ENCODE measurements at places on chromosomes 1 and 21.

DNA sequence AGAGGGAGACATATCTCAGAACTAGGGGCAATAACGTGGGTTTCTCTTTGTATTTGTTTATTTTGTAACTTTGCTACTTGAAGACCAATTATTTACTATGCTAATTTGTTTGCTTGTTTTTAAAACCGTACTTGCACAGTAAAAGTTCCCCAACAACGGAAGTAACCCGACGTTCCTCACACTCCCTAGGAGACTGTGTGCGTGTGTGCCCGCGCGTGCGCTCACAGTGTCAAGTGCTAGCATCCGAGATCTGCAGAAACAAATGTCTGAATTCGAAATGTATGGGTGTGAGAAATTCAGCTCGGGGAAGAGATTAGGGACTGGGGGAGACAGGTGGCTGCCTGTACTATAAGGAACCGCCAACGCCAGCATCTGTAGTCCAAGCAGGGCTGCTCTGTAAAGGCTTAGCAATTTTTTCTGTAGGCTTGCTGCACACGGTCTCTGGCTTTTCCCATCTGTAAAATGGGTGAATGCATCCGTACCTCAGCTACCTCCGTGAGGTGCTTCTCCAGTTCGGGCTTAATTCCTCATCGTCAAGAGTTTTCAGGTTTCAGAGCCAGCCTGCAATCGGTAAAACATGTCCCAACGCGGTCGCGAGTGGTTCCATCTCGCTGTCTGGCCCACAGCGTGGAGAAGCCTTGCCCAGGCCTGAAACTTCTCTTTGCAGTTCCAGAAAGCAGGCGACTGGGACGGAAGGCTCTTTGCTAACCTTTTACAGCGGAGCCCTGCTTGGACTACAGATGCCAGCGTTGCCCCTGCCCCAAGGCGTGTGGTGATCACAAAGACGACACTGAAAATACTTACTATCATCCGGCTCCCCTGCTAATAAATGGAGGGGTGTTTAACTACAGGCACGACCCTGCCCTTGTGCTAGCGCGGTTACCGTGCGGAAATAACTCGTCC, 1.3 kb upstream of the OLIG2 start:
- H3K4me1 ChIP-seq: peaks cover 29% of the 10 kb centered on the region
- peaks cover 100% of the 10 kb centered on the region for H3K27me3 ChIP-seq
- DNase-seq: no peak

- DNase-seq: no peak
- H3K36me3 ChIP-seq: no peaks in the 10 kb centered on the region
- H3K27ac ChIP-seq: no peak overlapping the region
- H3K27me3 ChIP-seq: no peaks in the 10 kb centered on the region
Measured at GRCh38 chr1:18973446-18973955, 17.0 kb upstream of the IFFO2 start.

GRCh38 chr1:115679141-115679611, 37.4 kb downstream of the VANGL1 start:
- H3K36me3 ChIP-seq: no peaks in the 10 kb centered on the region
- no peaks in the 10 kb centered on the region for H3K27me3 ChIP-seq
- peaks cover 18% of the 10 kb centered on the region for H3K4me1 ChIP-seq
- peak overlapping the region; percentile 70 for H3K27ac ChIP-seq
- DNase-seq: peak; percentile 18
- no peak overlapping the region for H3K4me3 ChIP-seq

- H3K4me1 ChIP-seq: no peaks in the 10 kb centered on the region
- no peaks in the 10 kb centered on the region for H3K27me3 ChIP-seq
- no peak overlapping the region for H3K4me3 ChIP-seq
- no peaks in the 10 kb centered on the region for H3K36me3 ChIP-seq
Measured at GRCh38 chr1:77143529-77144121, 75.6 kb downstream of the PIGK start.

- H3K36me3 ChIP-seq: no peaks in the 10 kb centered on the region
- no peak for DNase-seq
- peaks cover 39% of the 10 kb centered on the region for H3K4me1 ChIP-seq
- no peak overlapping the region for H3K4me3 ChIP-seq
- no peaks in the 10 kb centered on the region for H3K27me3 ChIP-seq
Measured at GRCh38 chr1:88730132-88730675, 46.1 kb downstream of the PKN2 start.

DNA sequence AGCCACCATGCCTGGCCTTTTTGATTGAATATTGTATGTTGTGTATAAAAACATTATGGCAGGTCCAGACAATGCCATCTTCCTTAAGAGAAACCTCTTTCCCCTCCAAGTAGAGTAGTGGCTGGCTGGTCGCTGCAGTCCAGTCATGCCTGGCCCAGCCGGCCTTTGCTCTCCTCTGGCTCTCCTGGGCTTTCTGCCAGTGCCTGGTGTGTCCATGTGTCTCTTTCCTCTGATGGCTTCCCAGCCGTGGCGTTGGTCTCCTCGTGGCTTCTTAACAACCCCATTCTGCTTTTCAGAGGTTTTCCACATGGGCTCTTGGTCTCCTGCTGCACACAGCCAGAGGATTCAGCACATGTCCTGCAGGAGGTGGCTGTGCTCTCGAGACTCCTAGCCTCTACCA, 58.7 kb downstream of the DIP2A start:
- no peaks in the 10 kb centered on the region for H3K27me3 ChIP-seq
- no peak overlapping the region for H3K27ac ChIP-seq
- peaks cover 22% of the 10 kb centered on the region for H3K36me3 ChIP-seq
- no peak overlapping the region for H3K4me3 ChIP-seq
- DNase-seq: no peak
- H3K4me1 ChIP-seq: no peaks in the 10 kb centered on the region

- DNase-seq: no peak
- H3K27ac ChIP-seq: no peak overlapping the region
- H3K36me3 ChIP-seq: no peaks in the 10 kb centered on the region
- peaks cover 10% of the 10 kb centered on the region for H3K4me1 ChIP-seq
- no peaks in the 10 kb centered on the region for H3K27me3 ChIP-seq
Measured at GRCh38 chr21:29149808-29150425, 19.5 kb downstream of the MAP3K7CL start.

DNA sequence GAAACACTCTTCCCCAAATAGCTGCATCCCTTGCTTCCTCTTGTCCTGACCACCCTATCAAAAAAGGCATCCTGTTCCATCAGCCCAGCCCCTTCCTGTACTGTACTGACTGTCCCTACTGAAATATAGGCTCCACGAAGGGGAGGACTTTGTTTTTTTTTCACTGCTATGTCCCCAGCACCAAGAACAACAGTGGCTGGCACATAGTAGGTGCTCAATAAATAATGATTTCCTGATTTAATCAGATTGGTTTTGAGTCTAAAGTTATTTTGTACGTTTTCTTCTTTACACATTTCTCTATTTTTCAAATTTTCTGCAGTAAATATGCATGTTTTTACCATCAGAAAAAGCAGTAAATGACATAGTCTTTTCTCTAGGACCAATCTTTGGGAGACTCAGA, 73.9 kb downstream of the CD58 start:
- no peak overlapping the region for H3K4me3 ChIP-seq
- peaks cover 4% of the 10 kb centered on the region for H3K4me1 ChIP-seq
- H3K27me3 ChIP-seq: no peaks in the 10 kb centered on the region
- H3K27ac ChIP-seq: no peak overlapping the region
- no peak for DNase-seq
- no peaks in the 10 kb centered on the region for H3K36me3 ChIP-seq

GRCh38 chr1:163258181-163258580, 55.5 kb upstream of the RGS5 start:
- H3K4me1 ChIP-seq: no peaks in the 10 kb centered on the region
- H3K4me3 ChIP-seq: no peak overlapping the region
- no peaks in the 10 kb centered on the region for H3K36me3 ChIP-seq

DNA sequence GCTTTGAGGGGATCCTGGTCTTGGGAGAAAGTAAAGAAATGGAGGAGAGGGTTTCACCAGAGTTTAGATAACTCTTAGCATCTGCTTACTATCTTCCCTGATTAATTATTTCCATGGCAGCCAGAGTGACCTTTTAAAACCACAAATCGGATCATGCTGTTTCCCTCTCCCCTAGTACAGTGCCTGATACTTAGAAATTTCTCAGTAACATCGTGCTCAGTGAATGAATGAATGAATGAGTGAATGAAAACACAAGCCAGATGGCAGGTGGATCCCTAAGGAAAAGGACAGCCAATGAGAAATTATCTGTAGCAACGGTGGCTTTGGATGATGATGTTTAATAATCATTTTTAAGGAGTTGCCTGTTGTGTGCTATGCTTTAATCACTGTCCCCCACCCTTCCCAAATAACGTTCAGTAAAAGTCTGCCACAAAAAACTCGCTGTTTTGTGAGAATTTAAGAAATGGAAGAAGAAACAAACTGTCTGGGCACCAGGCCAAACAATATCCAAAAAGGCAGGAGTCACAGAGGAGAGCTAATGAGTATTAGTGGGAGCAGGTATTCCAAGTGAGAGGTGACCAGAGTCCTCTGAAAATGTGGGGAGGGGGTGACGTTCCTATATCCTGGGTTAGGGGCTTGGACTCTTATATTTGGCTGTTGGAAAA, 737 bp upstream of the SMAP2 start:
- H3K27me3 ChIP-seq: no peaks in the 10 kb centered on the region
- H3K36me3 ChIP-seq: no peaks in the 10 kb centered on the region
- H3K27ac ChIP-seq: no peak overlapping the region
- H3K4me3 ChIP-seq: no peak overlapping the region
- DNase-seq: no peak

GRCh38 chr1:110680036-110680735, 5.4 kb upstream of the KCNA3 start:
- H3K27ac ChIP-seq: no peak overlapping the region
- H3K36me3 ChIP-seq: no peaks in the 10 kb centered on the region
- peaks cover 2% of the 10 kb centered on the region for H3K4me1 ChIP-seq
- peaks cover 37% of the 10 kb centered on the region for H3K27me3 ChIP-seq

- no peak overlapping the region for H3K27ac ChIP-seq
- H3K4me1 ChIP-seq: no peaks in the 10 kb centered on the region
- H3K27me3 ChIP-seq: no peaks in the 10 kb centered on the region
Measured at GRCh38 chr1:200380589-200381021, 29.2 kb downstream of the ZNF281 start.

- H3K36me3 ChIP-seq: no peaks in the 10 kb centered on the region
- no peak overlapping the region for H3K27ac ChIP-seq
- H3K4me3 ChIP-seq: no peak overlapping the region
- H3K27me3 ChIP-seq: no peaks in the 10 kb centered on the region
Measured at GRCh38 chr1:87864676-87865075, 536.0 kb downstream of the LMO4 start.

DNA sequence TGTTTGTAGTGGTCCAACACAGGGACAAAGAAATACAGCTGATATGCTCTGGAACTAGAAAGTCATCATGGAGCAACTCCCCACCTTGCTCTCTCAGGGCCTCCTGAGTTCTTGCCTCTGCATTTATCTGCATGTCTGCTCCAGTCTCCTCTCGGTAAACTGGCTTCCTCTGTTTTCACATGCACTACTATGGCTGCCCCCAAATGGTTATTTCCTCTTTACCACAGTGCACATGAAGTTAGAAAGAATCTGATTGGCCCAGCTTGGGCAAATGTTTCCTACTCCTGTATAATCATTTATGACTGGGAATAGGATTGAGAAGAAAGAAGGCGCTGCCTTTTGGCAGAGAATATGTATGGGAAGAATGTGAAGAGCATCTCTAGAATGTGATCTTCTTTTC, 16.5 kb upstream of the PSMB2 start:
- H3K4me1 ChIP-seq: no peaks in the 10 kb centered on the region
- H3K27me3 ChIP-seq: no peaks in the 10 kb centered on the region
- no peak overlapping the region for H3K27ac ChIP-seq
- no peaks in the 10 kb centered on the region for H3K36me3 ChIP-seq
- no peak overlapping the region for H3K4me3 ChIP-seq

GRCh38 chr1:118381197-118381869, 196.3 kb upstream of the SPAG17 start:
- H3K4me3 ChIP-seq: no peak overlapping the region
- no peaks in the 10 kb centered on the region for H3K36me3 ChIP-seq
- DNase-seq: no peak
- H3K27ac ChIP-seq: no peak overlapping the region
- H3K4me1 ChIP-seq: no peaks in the 10 kb centered on the region

GRCh38 chr1:57341721-57342120, 82.1 kb downstream of the DAB1 start:
- H3K27me3 ChIP-seq: no peaks in the 10 kb centered on the region
- no peaks in the 10 kb centered on the region for H3K4me1 ChIP-seq
- no peak overlapping the region for H3K4me3 ChIP-seq

- H3K27ac ChIP-seq: no peak overlapping the region
- no peaks in the 10 kb centered on the region for H3K4me1 ChIP-seq
- H3K36me3 ChIP-seq: no peaks in the 10 kb centered on the region
- DNase-seq: no peak
Measured at GRCh38 chr1:15838721-15839120, 8.8 kb upstream of the SPEN start.

- no peaks in the 10 kb centered on the region for H3K4me1 ChIP-seq
- no peaks in the 10 kb centered on the region for H3K36me3 ChIP-seq
- H3K27ac ChIP-seq: no peak overlapping the region
- H3K4me3 ChIP-seq: no peak overlapping the region
Measured at GRCh38 chr1:71603044-71603776, 522.4 kb upstream of the ZRANB2 start.

- no peaks in the 10 kb centered on the region for H3K4me1 ChIP-seq
- H3K36me3 ChIP-seq: no peaks in the 10 kb centered on the region
- H3K4me3 ChIP-seq: no peak overlapping the region
Measured at GRCh38 chr1:54984131-54984842, 3.9 kb downstream of the TMEM61 start.

- no peak overlapping the region for H3K27ac ChIP-seq
- H3K4me3 ChIP-seq: no peak overlapping the region
- H3K4me1 ChIP-seq: peaks cover 3% of the 10 kb centered on the region
- no peak for DNase-seq
- H3K36me3 ChIP-seq: no peaks in the 10 kb centered on the region
- peaks cover 22% of the 10 kb centered on the region for H3K27me3 ChIP-seq
Measured at GRCh38 chr1:12057382-12057781, 5.7 kb upstream of the TNFRSF8 start.

GRCh38 chr1:109771712-109772657, 8.3 kb upstream of the EPS8L3 start:
- H3K36me3 ChIP-seq: no peaks in the 10 kb centered on the region
- no peak overlapping the region for H3K27ac ChIP-seq
- no peaks in the 10 kb centered on the region for H3K27me3 ChIP-seq

DNA sequence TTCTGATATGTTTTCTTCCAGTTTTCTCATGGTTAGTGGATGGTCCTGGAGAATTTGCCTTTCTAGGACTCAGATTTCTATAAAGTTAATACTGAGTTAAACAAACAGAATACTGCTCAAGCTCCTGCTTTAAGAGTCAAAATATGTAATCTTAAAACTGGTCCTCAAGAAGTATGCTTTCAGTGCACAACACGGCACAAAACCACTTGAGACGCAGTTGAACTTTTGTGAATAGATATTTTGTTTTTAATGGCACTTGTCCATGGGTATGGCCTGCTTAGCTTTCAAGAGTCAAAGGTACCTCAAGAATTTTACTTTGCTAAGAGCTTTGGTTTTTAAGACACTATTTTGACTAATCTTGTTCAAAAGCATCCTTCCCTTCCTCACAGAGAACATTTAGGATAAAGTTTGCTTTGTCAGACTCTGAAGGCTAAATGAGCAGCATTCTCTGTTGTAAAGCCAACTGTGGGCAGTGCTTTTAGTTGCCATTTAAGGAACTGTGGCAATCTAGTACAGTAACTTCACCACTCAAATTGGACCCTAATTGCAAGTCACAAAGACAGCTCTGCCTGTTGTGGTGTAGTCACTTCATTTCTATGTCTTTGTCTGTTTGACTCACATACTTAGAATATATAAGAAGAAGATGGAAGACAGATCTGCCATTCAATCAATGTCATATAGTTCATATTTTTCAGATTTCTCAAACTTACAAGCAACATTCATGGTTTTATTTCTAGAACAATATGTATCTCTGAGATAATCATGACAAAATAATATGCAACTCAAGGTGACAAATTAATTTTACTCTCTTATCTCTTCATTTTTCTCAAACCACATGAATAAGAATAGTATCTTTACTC, 28.8 kb downstream of the SAMD13 start:
- no peaks in the 10 kb centered on the region for H3K36me3 ChIP-seq
- DNase-seq: no peak
- no peaks in the 10 kb centered on the region for H3K4me1 ChIP-seq
- H3K4me3 ChIP-seq: no peak overlapping the region
- no peaks in the 10 kb centered on the region for H3K27me3 ChIP-seq
